ENCODE measurements at places on chromosomes 2 and 18. TPM values are rescaled to one million over a fixed set of nuclear protein-coding genes. Genes with fewer than 3 reads are reported as not detected.

NUP35 gene
- total RNA-seq: 9.6 TPM

VPS4B gene
- 50.0 TPM for total RNA-seq

ATP8B1 gene
- 10.5 TPM for total RNA-seq

TTN gene
- 0.60 TPM for total RNA-seq

AP1S3 gene
- 2.2 TPM for total RNA-seq

IL1F10 gene
- total RNA-seq: not detected

C1QL2 gene
- total RNA-seq: not detected

SERPINB4 gene
- total RNA-seq: not detected

OSR1 gene
- total RNA-seq: 0.65 TPM

LRP2 gene
- not detected for total RNA-seq

UGT1A7 gene
- not detected for total RNA-seq

CGREF1 gene
- 1.7 TPM for total RNA-seq

LYPD6 gene
- 7.5 TPM for total RNA-seq

Measured in lung microvascular endothelial cell (primary cell).